ENCODE measurements at places on chromosomes 6 and 20.

- DNase-seq, result no peak
Measured at GRCh38 chr20:39623584-39624234, 661.6 kb downstream of the DHX35 start.

DNA sequence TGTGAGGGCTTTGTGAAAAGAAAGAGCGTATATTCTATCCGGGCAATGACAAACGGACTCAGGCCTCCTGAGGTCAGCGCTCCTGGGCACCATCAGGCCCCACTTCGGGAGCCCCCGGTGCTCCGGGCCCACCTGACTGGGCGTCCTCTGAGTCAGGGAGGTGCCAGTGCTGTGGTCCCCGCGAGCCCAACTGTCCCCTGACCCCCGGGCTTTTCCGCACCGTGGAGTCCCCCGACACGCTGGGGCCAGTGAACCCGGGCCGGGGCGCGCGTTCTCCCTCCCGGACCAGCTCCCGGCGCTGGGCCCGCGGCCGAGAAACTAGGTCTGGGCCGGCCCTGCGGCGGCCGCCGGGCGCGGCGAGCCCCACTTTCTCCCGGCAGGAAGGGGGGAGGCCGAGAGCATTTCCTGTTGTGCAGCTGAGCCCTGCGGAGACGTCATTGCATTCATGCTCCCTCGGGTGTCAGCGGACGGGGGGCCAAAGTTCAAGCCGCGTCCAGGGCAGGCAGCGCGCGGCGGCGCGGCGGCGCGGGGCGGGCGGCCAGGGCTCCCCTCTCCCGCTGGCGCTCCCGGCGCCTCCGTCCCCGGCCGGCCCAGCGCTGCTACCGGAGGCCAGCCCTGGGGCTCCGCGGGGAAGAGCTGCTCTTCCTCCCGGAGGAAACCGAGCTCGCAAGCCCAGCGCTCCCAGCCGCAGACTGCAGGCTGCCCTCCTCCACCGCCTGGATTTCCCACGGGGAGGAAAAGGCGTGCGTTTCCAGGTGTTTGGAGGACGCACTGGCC, 18.3 kb downstream of the HIVEP2 start:
- peak; percentile 89 for DNase-seq

GRCh38 chr6:116979560-116979959, 102.5 kb downstream of the RFX6 start:
- no peak for DNase-seq

- DNase-seq, result no peak
Measured at GRCh38 chr6:35185302-35185681, 28.5 kb upstream of the SCUBE3 start.

GRCh38 chr20:33604084-33604990, 57.8 kb upstream of the C20orf144 start:
- no peak for DNase-seq

GRCh38 chr6:41721414-41721813, 14.0 kb downstream of the TFEB start:
- no peak for DNase-seq
